ENCODE measurements at places on chromosomes 16 and 17.
A peak's percentile ranks its signal among the peaks of the same experiment; 100 is the strongest.

GRCh38 chr17:38926293-38927070, 1.1 kb downstream of the LASP1NB start:
- no peak for DNase-seq

DNA sequence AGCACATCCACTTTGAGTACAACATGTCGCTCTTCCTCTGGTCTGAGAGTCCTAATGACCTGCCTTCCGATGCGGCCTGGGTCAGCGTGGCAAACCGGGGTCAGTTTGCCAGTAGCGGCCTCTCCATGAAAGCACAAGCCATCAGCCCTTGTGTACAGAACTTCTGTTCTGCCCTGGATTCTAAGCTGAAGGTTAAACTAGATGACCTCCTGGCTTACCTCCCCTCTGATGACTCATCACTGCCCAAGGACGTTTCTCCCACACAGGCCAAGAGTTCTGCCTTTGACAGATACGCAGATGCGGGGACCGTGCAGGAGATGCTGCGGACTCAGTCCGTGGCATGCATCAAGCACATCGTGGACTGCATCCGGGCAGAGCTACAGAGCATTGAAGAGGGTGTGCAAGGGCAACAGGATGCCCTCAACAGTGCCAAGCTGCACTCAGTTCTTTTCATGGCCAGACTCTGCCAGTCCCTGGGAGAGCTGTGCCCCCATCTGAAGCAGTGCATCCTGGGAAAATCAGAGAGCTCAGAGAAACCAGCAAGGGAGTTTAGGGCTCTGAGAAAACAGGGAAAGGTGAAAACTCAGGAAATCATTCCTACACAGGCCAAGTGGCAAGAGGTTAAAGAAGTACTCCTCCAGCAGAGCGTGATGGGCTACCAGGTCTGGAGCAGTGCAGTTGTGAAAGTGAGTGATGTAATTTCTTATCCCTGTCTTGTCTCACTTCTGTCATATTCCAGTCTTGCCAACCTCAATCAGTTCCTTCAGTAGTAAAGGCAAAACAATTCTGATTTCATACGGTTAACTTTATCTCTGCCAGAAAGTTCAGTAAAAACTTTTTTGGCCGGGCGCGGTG, 8.6 kb downstream of the COG1 start:
- DNase-seq = no peak

DNA sequence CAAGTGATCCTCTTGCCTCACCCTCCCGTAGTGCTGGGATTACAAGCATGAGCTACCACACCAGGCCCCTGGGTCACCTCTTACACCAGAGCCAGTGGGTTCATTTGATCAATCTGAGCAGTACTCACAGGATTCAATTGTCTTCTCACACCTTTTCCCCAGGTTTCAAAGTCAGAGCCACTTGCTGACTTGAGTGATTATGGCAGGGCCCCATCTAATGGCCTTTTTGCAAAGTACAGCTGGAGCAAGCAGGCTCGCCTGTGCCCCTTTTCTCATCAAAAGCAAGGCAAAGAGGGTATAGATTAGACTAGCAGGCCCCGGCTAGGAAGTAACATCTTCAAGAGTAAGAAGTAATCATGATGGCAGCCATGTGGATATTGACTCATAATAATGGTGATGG, 114.8 kb upstream of the NOL11 start:
- DNase-seq = peak; percentile 44

- no peak for DNase-seq
Observed at GRCh38 chr16:16915771-16916170, 536.8 kb downstream of the NPIPA7 start.

DNA sequence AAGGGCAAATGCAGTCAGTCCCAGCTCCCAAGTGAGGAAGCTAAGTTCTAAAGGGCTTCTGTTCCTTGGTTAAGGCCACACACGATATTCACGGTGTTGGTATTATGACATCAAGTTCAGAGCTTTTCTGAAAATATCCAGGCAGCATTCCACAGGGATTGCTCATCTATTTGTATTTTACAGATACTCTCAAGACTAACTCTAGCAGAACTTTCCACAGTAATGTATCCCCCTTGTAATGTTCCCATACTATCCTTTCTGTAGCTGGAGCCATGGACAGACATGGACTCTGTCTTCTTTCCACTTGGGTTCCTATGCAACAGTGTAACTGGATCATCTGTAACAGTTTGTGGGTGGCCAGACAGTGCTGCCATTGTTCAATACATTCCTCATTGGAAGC, 13.5 kb downstream of the SDR42E1 start:
- DNase-seq = no peak

GRCh38 chr17:10117581-10118001, 80.8 kb downstream of the GAS7 start:
- no peak for DNase-seq

GRCh38 chr16:79628501-79628975, 28.0 kb upstream of the MAF start:
- DNase-seq = peak; percentile 6

- no peak for DNase-seq
Observed at GRCh38 chr16:88516601-88517061, 53.6 kb upstream of the ZC3H18 start.

DNA sequence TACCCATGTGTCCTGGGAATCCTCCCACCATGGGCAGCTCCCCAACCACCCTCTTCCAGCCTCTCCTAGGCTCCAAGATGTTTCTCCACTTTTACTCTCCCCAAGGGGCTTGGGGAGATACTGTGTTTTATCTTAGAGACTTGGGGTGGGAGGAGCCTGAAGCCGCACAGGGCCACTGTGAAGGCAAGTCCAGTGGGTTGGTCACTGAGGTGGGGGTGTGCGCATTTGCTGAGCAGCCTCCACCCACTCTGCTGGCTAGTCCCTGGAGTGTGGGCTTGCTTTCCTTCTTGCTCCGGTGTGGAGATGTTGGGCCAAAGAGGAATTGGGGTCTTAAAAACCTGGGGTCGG, 4.1 kb upstream of the CLDN9 start:
- DNase-seq = no peak

GRCh38 chr16:11613381-11614303, 26.9 kb upstream of the LITAF start:
- DNase-seq = no peak

- no peak for DNase-seq
Observed at GRCh38 chr17:48907713-48908046, 527 bp upstream of the UBE2Z start.

GRCh38 chr16:46614006-46614405, 7.2 kb downstream of the SHCBP1 start:
- DNase-seq = no peak

GRCh38 chr17:77127735-77128361, 12.9 kb upstream of the SEC14L1 start:
- no peak for DNase-seq

DNA sequence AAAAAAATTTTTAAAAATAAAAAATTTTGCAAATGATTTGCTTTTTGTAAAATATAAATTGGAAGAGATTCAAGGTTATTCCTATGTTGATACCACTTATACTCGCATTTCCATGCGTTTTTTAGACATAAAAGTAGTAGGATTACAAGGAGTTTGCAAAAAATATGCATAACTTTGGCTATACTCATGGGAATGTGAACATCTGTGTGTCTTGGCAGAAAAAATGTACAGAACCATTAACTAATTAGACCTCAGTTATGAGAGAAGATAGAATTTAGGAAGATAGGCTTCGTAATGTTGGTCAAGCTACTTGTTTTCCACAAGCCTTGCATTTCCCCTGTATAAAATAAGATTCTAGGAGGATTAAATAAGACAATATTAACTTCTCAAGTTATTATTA, 61.1 kb upstream of the VPS4A start:
- no peak for DNase-seq

DNA sequence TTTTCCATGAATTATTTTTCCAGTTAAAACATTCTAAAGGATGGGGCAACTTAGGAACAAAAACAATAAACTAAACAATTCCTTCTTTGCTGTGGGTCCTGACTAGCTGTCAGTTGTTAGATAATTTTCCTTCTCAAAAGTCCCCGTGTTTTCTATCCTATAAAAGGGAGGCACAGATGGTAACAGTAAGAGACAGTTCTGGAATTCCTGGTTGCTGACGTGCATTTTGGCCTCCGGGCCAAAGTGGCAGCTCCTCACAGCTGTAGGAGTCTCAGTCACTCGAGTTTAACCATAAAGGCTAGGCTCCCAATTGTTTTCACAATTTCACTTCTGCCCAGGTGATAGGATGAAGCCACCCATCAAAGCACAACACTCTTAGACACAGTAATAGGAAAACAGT, 77.0 kb upstream of the ZNF423 start:
- DNase-seq = no peak

GRCh38 chr17:42519546-42520491, 16.2 kb upstream of the NAGLU start:
- no peak for DNase-seq

- DNase-seq = no peak
Observed at GRCh38 chr16:26382586-26382985, 684.1 kb upstream of the C16orf82 start.

GRCh38 chr16:75073545-75074303, 42.9 kb downstream of the LDHD start:
- no peak for DNase-seq

DNA sequence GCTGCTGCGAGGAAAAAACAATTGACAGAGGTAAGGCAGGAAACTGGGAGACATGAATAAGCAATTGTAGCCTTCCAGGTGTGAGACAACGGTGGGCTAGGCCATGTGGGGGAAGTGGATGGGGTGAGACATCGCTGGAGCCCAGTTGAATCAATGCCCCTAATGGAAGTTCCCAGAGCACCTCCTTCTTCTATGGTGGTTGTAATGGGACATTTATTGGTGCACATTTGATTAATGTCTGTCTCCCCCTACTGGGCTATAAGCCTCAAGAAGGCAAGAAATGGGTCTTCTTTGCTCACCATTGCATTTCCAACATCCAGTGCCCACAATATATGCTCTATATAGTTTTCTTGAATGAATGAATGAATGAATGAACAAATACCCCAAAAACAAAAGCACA, 22.7 kb upstream of the CD300E start:
- no peak for DNase-seq

- DNase-seq = peak; percentile 48
Observed at GRCh38 chr17:57440522-57441269, 184.4 kb downstream of the MSI2 start.

- DNase-seq = no peak
Observed at GRCh38 chr17:31449111-31449510, 57.6 kb downstream of the RAB11FIP4 start.

DNA sequence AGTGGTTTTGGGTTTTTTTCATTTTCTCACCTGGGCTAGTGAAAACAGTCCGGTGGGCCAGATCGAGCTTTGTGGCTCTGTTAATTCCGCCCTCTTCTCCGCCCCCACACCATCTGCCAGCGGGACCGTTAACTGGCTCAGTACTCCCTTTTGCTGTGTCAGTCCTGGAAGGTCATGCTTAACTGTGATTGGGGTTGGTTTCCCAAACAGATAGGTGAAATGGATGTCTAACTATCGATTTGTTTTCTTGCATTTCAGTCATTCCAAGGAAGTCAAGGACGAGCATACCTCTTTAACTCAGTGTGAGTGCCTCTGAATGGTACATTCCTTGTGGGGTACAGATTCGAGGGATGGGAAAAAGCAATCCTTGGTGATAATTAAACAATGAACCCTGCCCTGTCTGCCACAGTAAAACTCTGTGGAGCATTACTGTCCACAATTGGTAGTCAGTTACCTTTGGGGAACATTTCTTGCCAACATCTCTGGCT, 56.7 kb downstream of the YPEL2 start:
- DNase-seq = no peak

GRCh38 chr16:58127033-58127556, 2.1 kb downstream of the CFAP20 start:
- DNase-seq = no peak

DNA sequence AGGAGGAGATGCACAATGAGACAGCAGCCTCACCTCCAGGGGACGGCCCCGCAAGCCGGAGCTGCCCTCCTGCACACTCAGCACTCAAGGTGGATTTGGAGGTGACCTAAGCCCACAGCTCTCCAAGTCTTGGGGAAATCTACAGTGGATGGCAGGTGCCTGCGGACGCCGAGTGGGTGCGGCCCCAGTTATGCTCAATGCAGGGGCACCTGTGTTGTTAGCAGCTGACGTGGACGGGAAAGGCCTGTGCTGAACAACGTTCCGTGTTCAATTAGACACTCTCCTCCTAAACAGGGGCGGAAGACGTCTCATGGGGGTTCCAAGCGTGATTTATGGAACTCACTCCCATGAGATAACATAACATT, 22.0 kb upstream of the METRNL start:
- no peak for DNase-seq

GRCh38 chr17:8015236-8015956, 13.0 kb downstream of the GUCY2D start:
- DNase-seq = no peak

DNA sequence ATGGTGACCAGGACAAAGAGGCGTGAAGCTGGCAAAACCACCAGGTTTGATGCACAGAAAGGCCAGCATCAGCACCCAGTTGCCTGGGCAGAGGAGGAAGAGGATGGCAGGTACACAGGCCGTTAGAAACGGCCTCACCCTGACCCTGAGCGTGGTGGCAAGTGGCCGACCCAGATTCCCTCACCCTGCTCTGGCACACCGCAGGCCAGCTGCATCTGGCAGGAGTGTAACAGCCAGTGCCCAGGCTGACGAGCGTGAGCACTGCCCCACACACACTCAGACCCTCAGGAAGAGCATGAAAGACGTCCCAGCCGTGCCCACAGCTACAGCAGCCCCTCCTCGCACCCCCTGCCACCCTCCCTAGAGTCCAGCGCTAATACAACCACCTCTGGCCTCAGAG, 82.0 kb downstream of the ANKRD11 start:
- DNase-seq = no peak

- no peak for DNase-seq
Observed at GRCh38 chr16:60611844-60612243, 1424.4 kb downstream of the CDH8 start.

- DNase-seq = no peak
Observed at GRCh38 chr17:19714542-19715411, 1.6 kb downstream of the SLC47A2 start.

GRCh38 chr16:57504001-57504400, 17.7 kb upstream of the DOK4 start:
- DNase-seq = no peak

DNA sequence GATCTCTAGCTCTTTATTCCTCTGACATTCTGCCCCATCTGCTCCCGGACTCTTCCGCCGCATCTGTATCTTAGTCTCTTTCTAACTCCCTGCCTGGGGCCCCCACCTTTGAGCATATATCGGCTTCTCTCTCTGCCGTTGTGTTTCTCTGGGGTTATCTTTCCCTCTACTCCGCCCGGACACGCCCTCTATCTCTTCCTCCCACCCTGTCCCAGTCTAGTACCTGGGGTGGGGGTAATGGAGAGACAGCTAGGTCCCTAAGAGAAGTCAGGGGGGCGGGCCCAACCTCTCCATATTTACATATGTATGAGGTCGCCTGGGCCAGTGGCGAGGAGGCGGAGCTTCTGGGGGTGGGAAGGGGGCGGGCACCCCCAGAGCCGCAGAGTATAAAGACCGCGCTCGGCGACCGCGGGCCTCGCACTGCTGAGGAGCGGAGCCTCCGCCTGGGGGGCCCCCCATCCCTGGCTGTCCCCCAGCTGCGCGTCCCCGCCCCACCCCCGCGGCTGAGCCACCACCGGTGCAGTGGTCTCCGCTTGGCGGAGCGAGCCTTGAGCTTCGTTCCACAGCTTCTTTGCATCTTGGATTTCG, at the start of gene ATP1B2:
ATP1B2 (plus strand) TSS at position 418 of the 588 bp plus-strand sequence. CDS start 593 bp downstream, outside the sequence.
- DNase-seq = peak; percentile 73

- no peak for DNase-seq
Observed at GRCh38 chr17:66711401-66711800, 123.5 kb upstream of the CACNG5 start.

GRCh38 chr17:21772321-21772720, 80.0 kb downstream of the KCNJ18 start:
- DNase-seq = no peak

GRCh38 chr17:81228834-81229665, 6.3 kb upstream of the CEP131 start:
- no peak for DNase-seq

- no peak for DNase-seq
Observed at GRCh38 chr17:32904891-32905290, 23.1 kb upstream of the TMEM98 start.
